ENCODE measurements at places on chromosomes 6 and 20. TPM values are rescaled to one million over a fixed set of nuclear protein-coding genes. Genes with fewer than 3 reads are reported as not detected.

The IL17A gene
- total RNA-seq, result not detected

The BMP7 gene
- total RNA-seq, result not detected

The C6orf15 gene
- total RNA-seq, result not detected

The ASIP gene
- total RNA-seq, result not detected

The FBXO5 gene
- 2.8 TPM for total RNA-seq

The NEDD9 gene
- total RNA-seq, result 0.55 TPM

The ZNF391 gene
- 0.92 TPM for total RNA-seq

The CHRNA4 gene
- not detected for total RNA-seq

The DLL1 gene
- total RNA-seq, result 0.46 TPM

Data from smooth muscle cell of bladder (primary cell).